ENCODE measurements at places on chromosomes 2 and 18.

DNA sequence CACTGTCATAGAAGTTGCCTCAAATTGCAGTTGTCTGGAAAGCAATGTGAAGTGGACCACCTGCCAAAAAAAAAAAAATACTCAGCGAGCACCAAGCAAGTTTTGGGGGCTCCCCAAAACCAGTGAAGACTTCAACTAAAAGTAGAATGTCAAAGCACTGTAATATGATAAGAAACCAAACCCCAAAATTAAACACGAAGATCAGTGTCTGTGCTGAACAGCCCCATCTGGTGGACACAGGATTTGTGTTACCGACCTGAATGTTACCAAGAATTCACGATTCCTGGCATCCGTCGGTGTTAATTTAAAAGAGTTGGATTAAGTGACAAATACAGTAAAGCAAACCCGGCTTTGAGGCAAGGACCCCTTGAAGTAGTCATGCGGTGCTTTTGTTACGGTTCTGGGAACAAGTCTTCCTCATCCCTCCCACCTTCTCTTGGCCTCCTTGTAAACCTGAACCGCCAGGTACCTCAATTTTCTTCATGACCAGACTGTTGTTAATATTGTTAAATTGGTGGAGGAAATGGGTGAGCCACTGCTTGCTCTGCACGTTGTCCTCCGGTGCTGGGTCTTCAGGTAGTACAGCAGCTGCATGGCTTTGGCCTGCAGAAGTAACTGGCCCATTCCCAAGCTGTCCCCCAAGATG, 31.3 kb upstream of the SSB start:
- DNase-seq, result peak; percentile 66

DNA sequence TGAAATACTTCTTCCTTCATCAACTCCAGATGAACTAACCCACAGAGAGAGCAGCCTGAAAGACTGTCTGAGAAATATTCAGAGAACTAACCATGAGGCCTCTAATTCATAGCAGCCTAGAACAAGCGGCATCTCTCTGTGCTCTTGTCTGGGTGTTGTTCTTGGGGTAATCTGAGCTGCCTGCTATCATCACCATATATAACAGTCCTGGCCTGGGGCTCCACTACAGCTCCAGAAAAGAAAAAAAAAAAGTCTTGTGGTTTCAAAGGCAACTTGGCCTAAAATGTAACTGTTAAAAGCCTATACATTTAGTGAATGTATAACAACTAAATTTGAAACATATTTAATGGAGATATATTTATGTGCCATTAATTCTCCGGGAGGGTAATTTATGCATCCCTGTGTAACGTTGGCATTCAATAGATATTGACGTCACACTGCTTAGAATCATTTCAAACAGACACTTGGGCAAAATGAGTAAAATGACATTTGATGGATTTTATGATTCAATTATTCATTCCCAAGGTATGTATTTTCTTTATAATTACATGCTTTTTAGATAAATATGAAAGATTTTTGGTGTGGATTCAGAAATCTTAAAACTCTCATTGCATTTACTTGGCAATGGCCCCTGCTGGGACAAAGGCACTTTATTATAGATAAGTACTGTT, 294.3 kb downstream of the HRH4 start:
- DNase-seq, result no peak

DNA sequence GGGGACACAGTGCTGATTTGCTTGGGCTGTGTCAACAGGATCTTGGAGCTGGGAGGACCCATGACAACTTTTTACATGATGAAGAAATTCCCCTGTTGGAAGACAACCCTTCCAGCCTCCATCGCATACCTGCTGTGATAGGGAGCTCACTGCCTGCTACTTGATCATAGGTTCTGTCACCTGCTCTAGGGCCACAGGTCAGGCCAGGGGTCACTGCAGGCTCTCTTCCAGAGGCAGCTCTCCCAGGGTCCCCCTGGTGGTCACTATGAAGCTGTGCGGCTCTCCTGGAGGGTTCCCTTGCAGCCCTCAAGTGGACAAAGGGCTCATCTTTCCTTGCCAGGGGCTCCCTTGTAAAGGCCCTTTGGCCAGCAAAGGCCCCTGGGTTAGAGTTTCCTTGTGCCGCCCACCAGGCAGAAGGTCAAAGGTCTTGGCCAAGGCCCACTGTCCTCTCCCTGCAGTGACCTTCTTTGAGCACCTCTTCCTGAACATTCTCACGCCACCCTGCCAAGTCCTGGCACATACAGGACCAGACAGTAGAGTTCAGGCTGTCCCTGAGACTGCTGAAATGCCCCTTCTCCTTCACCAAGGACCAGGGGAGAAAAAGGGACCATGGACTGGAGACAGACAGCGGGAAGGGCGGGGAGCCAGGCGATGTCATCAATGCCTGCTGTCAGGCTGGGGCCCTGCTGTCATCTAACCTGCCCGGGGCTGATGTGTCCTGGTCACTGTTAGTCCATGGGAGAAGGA, 345.1 kb downstream of the DYSF start:
- DNase-seq, result peak; percentile 19

DNA sequence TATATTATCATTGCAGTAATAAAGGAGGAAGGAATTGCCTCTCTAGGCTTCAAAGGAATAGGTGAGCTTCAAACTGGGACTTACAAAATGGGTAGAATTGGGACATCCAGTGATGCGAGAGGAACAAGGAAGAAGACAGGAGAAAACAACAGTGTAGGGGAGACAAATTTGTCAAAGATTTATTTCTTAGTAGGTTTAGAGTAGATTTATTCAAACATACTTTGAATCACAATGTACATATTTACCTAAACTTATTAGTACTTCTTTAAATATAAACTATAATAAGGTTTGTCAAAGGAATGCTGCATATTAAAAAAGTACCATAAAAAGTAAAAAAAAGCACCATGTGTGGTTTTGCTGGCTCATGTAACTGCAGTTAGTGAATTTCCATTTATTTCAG, 161.4 kb upstream of the CDH2 start:
- no peak for DNase-seq

- no peak for DNase-seq
Observed at GRCh38 chr2:154600927-154601494, 97.5 kb upstream of the KCNJ3 start.

GRCh38 chr2:43745457-43745856, 28.4 kb upstream of the DYNC2LI1 start:
- DNase-seq, result no peak

- no peak for DNase-seq
Observed at GRCh38 chr2:241566468-241566867, 7.9 kb downstream of the BOK start.

DNA sequence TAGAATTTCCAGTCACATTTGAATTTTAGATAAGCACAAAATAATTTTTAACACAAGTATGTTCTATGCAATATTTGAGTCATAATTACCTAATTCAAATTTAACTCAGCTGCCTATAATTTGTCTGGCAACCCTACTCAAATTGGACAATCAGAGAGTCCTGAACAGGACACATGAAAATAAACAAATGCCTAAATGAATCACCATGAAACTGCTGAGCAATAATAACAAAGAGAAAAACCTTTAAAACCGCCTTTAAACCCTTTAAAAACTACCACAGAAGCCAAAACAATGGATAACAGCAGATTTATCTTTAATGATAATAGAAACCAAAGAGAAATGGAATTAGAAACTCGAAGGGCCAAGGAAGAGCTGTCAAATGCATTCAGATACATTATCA, 39.5 kb downstream of the ARL4C start:
- no peak for DNase-seq

GRCh38 chr2:236871500-236872001, 214.1 kb upstream of the COPS8 start:
- DNase-seq, result no peak

GRCh38 chr2:70705160-70705850, 62.7 kb downstream of the ADD2 start:
- DNase-seq, result no peak

DNA sequence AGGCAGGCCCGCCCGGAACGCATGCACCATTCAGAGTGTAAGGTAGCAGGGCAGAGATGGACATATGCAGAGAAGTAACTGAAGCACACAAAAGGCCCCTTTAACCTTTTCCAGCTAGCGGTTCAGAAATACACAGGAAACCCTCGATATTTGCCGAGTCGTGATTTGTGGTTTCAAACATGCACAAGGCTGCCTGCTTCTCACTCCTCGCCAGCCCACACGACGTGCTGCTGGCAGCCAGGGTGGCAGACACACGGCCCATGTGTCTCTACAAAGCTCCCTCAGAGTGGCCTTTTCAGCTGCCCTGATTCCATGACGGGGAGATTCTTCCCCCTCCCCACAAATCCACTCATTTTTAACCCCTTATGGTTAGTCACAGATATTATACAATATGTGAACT, 23.6 kb downstream of the ZBTB7C start:
- DNase-seq, result peak; percentile 2

DNA sequence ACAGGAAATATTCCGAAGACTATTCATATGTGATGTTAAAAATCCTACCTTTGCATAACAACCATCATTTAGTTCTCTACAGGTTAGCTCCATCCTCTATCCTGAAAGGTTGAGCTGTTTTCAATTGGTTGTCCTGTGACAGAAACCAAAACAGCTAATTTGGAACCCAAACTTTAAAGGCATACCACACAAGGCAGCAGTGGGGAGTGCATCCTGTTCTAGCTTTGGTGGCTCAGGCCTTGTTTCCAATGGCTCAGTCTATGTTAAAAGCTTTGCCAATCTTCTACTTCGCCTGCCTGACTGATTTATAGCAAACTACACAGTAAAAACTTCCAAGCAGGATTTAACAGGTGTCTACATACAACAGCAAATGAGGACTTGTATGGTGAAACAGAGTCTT, 3.2 kb downstream of the CD226 start:
- peak; percentile 69 for DNase-seq

- no peak for DNase-seq
Observed at GRCh38 chr2:60000686-60001085, 552.8 kb downstream of the BCL11A start.

DNA sequence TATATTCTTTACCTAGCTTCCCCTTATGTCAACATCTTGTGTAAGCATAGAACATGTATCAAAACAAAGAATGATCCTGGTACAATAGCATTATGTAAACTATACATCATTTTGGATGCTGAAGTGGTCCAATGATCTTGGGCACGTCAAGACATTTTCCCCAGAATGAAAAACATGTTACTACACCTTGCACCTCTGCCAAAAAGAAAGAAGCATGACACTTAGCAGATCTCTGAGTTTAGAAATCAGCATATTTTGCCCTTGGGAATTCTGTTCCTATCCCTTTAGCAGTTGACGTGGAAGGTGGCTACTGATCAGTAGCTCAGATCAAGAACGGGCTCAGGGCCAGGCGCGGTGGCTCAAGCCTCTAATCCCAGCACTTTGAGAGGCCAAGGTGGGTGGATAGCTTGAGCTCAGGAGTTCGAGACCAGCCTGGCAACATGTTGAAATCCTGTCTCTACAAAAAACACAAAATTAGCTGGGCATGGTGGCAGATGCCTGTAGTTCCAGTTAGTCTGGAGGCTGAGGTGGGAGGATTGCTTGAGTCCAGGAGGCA, 1.7 kb upstream of the LCLAT1 start:
- DNase-seq, result no peak

GRCh38 chr18:9869715-9870430, 15.9 kb upstream of the TXNDC2 start:
- peak; percentile 38 for DNase-seq

GRCh38 chr2:223950448-223951347, 5.6 kb upstream of the WDFY1 start:
- DNase-seq, result no peak

- peak; percentile 23 for DNase-seq
Observed at GRCh38 chr18:61502472-61502871, 169.2 kb downstream of the CDH20 start.

GRCh38 chr2:238839428-238839827, 8.5 kb upstream of the TWIST2 start:
- no peak for DNase-seq

- no peak for DNase-seq
Observed at GRCh38 chr2:38524580-38524979, 78.1 kb downstream of the HNRNPLL start.

DNA sequence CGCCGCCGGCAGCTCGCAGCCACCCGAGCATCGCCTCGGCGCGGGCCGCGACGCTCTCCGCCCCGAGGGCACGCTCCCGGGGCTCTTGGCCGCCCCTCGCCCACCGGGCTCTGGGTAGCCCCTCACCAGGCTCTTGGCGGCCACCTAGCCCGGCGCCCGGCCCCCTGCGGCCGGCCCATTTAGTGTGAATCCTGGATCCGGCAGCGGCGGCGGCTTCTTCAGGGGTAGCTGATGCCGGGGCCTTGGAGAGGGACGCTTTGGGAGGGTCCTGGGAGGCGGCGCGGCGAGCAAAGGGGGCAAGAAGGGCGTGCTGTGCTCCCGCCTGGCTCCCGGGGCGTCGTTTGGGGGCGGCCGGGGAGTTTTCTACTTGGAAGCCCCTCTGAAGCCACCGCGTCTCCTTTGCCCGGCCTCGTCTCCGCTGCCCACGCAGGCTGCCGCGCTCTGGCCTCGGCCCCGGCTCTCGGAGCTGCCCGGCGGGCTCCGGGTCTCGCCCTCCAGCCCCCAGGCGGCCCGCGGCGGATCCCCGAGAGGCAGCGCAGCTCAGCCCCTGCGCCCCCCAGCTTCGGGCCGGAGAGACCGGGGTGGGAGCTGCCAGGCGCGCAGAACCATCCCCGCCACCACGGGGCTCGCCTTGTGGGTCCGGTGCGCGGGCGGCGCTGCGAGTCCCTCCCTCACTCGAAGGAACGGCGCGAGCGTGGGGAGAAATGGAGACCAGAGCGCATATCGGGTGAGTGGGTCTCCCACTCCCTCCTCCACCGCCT, 509 bp downstream of the PIEZO2 start:
- no peak for DNase-seq

DNA sequence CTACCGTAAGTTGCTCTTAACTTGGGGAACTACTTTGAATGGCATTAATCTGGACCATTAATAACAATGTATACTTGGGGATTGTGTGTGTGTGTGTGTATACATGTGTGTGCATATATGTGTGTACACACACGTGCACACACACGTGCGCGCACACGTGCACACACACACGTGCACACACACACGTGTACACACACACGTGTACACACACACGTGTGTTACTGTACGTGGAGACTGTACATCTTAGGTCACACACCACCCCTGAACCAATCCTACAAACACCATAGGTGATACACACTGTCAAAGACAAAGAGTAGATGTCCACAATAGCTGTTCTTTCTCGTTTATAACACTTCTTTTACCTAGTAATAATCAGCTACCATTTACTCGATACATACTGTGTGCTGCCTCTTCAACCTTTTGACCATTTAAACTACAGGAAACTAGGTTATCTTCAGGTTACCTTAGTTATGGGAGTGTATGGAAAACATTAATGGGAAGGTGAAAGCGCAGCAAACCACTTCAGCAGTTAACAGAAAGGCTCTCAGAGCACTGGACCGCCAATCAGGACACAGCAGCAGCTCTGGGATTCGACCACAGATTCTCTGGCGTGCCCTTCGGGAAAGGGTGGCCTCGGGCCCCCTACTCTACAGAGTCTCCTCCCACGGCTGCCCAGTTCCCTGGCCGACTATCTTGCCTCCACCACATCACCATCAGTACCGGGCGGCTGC, 894 bp upstream of the GCC2 start:
- no peak for DNase-seq
